MV-4-11 (cell line): ENCODE measurements at places on chromosomes 13 and 19.
A peak's percentile ranks its signal among the peaks of the same experiment; 100 is the strongest.

- DNase-seq = peak; percentile 69
Observed at GRCh38 chr19:50745221-50745620, 22.1 kb downstream of the CLEC11A start.

- peak; percentile 100 for DNase-seq
Observed at GRCh38 chr19:49515767-49516166, 3.3 kb downstream of the FCGRT start.

- no peak for DNase-seq
Observed at GRCh38 chr13:93262729-93263345, 36.2 kb downstream of the GPC6 start.

DNA sequence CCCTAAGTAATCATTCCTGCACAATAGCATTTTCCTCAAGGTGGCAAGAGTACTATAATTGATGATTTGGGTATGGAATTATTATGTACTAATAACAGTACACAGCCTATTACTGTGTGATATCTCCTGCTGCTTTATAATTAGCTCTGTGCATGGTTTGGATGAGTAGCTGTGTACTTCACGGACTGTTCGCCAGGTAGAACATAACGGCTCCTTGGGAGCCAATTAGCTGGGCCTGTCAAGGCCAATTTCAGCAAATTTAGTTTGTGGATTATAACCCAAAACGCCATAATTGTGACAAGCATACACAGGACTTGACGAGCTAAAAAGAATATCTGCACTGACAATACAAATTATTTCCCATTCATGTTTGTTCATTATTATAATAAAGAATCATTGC, 1584.2 kb downstream of the SLITRK1 start:
- no peak for DNase-seq

- no peak for DNase-seq
Observed at GRCh38 chr13:31767175-31767900, 28.0 kb downstream of the RXFP2 start.

DNA sequence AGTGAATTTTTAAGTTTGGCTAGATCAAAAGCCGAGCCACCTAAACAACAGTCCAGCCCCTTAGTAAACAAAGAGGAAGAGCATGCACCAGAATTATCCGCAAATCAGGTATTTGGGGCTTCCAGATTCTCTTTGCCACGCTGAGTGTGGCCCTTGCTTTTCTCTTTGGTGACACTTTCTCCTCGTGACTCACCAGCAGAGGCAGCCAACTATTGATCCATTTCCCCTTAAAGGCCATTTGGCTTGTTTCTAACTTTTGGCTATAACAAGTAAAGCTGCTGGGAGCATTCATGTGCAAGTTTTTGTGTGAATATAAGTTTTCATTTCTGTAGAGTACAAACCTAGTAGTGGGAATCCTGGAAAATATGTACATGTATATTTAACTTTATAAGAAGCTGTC, 17.6 kb upstream of the WDR88 start:
- no peak for DNase-seq

- no peak for DNase-seq
Observed at GRCh38 chr19:18723871-18724377, 40.4 kb downstream of the CRTC1 start.

GRCh38 chr13:114115191-114115671, 17.2 kb downstream of the RASA3 start:
- DNase-seq = peak; percentile 96

DNA sequence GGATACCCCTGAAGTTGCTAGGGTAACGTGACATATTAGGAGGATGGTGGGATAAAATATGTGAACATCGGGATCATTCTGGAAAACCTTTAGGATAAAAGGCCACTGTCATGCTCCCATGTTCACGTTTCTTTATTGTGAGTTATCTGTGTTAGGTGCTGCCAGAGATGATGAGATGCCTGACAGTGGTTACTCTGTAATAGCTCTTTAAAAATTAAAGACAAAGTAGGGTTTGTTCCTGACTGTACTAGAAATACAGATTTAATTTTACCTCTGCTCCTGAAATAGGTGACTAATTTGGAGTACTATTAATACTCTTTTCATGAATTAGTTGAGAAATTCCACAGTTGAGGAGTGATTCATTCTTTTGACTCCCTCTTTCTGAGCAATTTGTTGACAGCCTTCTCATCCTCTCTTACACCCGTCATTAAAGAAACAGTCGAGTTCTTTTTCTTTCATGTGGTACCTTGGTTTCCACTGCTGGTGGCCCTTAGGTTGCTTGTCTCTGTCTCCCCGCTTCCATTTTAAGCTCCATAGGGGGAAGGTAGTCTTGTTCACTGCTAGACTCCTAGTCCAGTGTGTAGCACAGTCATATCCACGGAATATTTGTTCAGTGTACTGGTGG, 28.4 kb downstream of the SAE1 start:
- no peak for DNase-seq

- DNase-seq = no peak
Observed at GRCh38 chr13:70662231-70662940, 554.1 kb upstream of the KLHL1 start.

- DNase-seq = no peak
Observed at GRCh38 chr13:67769987-67770341, 539.8 kb upstream of the PCDH9 start.

DNA sequence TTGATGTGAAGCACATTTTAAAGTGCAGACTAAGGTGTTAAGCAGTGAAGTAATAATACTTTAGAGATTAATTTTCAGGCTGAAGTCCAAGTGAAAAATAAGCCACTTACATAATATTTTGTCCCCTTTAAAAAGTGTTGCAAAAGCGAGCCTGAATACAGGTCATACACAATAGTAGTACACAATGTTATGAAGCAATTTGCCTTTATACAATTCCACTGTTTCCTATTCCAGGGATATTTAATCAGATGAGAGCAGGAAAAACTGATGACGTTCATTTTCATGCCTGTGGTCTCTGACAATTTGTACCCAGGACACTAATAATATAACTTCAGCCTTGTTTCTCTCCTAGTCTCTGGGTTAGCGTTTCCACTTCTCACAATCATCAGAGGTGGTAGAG, 916.7 kb downstream of the PCDH9 start:
- DNase-seq = no peak

- DNase-seq = peak; percentile 46
Observed at GRCh38 chr19:11136400-11137101, 19.0 kb downstream of the SPC24 start.

GRCh38 chr13:49625392-49626079, 2.8 kb upstream of the ARL11 start:
- no peak for DNase-seq

- no peak for DNase-seq
Observed at GRCh38 chr19:11495885-11496284, 9.8 kb downstream of the ZNF653 start.

DNA sequence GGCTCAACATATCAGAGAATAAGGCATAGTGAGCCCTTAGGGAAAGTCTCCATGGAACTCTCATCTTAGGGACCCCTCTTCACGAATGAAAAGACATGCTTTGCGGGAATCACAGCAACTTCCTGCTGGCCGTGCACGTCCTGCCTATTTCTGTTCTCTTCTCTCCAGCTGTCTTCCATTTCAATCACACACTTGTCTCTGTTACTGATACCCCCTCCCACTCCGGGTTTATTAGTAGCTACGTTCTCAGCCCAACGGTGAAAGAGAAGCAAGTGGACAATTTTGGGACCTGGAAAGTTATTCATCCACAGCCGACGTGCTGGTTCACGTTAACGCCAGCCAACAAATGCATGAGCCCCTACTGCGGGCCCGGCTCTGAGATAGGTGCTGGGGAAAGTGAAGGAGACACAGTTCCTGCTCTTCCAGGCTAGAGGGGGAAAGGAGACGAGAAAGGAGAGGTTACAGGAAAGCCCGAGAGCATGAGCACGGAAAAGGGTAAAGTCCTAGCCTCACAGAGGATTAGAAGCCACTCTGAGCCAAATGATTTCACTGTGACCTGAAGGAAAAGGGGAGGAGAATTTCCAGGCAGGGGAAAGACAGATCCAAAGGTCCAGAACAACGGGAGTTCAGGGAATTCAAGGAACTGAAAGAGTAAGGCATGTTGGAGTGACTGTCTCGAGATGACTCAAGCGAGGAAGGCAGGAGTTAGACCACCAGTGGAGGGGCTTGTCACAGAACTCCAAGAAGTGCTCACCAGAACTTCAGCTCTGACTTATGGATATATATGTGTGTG, 81.8 kb upstream of the CLDN10 start:
- DNase-seq = no peak

DNA sequence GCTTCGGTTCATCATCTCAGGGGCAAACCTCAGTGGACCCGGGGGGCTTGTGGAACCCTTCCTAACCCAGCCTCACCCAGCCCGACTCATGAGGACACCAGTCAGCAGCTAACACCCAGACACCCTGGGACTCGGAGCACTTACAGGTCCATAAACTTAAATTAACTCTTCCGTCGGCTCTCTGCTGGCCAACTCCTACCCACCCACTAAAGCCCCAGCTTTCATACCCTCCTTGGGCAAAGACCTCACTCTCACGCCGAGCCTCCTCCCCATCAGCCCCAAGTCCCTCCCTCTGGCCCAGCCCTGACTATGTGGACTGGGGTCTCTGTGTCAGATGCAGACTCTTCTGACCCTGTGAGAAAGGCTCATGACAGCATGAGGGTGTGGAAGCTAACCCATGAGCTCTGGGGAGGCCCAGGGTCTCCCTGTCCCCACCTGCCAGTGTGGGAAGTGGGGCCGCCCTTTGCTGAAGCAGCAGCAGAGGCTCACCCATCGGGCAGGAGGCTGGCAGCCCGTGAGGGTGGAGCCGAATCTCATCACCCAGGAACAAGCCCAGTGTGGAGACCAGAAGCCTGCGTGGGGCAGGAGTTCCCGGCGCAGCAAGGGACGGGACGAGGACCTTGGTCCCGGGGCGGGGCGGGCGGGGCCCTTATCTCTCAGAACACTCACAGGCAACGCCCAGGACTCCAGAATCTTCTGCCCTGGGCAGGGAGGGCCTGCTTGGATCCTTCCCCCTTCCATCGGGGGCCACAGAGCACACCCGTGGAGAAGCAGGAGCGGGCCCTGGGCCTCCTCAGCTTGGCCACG, 19.8 kb downstream of the TCF3 start:
- no peak for DNase-seq

DNA sequence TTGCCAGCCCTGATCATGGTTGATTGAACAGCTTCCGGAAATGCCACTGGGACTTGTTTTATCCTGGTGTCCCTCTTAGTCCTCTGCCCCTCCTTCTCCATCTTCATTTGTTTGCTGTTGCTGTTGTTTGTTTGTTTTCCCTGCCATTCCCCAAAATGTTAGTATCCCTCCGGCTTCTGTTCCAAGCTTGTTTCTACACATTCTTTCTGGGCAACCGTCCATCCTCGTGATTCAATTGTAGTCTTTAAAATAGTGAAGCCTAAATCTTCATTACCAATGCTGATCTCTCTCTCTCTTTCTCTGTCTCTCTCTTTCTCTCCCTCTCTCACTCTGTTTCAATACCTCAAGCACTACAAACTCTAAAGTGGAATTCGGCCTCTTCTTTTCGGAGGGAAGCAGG, 649.3 kb upstream of the ARGLU1 start:
- DNase-seq = no peak

- no peak for DNase-seq
Observed at GRCh38 chr19:28746478-28746877, 466.5 kb downstream of the UQCRFS1 start.

- no peak for DNase-seq
Observed at GRCh38 chr13:84831666-84832657, 949.7 kb upstream of the SLITRK1 start.

DNA sequence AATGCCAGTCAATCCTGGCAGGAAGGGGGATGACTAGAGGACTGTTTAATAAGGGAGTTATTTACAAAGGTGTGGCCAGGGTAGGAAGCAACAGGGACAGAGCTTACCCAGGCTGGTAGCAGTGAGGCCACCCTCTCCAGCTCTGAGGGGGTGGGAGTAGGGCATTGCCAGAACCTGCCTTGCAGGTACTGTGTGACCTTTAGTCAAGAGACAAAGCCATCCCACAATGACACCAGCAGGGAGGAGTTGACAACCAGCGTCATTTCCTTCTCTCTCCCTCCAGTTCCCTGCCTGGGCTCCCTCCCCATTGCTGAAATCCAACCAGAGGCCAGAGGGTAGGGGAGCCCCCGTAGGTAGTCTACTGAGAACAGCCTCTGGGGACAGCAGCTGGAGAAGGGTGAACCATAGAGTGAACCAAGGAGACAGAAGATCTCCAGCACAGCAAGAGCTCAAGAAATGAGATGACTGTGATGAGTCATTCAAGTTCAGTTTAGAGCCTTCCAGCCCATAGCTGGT, 33.3 kb upstream of the SPATA13 start:
- peak; percentile 47 for DNase-seq

- DNase-seq = peak; percentile 50
Observed at GRCh38 chr19:35495107-35496064, 5.1 kb upstream of the KRTDAP start.

DNA sequence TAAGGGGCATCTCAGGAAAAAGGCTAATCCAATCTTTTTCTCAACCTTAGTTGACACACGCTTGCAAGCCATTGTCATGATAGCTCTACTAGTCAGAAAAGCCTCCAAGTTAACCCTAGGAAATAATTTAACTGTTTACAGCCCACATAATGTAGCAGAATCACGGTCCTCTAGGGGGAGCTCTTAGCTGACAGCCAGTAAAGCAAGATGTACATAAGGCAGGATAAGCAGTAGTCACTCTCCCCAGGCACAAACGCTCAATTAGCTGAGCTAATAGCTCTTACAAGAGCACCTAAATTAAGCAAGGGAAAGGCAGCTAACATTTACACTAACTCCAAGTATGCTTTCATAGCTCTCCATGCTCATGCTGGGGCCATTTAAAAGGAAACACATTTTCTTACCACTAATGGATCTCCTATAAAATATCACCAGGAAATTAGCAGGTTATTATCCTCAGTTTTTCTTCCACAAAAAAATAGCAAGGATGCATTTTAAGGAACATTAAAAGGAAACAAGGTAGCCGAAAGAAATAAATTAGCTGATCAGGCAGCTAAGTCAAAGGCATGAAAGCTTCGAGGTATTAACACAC, 33.7 kb upstream of the ZSCAN5A start:
- DNase-seq = no peak

GRCh38 chr13:26952551-26953143, 192.1 kb upstream of the GPR12 start:
- DNase-seq = no peak

- no peak for DNase-seq
Observed at GRCh38 chr13:98494769-98495168, 82.1 kb downstream of the STK24 start.

- DNase-seq = no peak
Observed at GRCh38 chr19:48719263-48720171, at the start of gene MAMSTR. TSS of gene MAMSTR (minus strand) at chr19:48719725. CDS start at chr19:48719031, 694 bp downstream.

DNA sequence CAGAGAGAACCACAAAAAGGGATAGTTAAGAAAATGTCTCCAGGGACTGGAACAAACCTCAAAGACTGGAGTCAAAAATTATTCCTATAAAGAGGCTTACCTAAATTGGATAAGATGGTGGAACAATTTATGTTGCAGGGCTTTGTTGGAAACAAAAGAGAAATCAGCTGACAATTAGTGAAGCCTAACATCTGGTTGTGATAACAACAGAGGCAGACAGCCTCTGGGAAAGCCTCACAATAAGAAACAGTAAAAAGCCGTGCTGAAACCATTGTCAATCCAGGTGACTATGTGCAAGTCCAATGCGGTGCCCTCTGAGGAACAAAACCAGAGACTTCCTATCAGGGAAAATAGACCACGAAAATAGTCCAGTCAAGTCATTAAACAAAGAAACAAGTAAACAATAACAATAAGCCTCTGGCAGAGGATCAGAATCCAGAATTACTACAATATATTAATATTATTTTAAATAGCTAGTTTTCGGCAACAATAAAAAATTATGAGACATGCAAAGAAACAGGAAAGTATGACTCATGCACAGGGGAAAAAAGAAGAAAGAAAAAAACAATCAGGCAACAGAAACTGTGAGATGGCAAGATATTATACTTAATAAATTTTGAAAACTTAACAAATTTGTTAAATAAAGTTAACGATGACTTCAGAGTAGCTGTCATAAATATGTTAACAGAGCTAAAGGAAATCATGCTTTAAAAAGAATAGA, 99.7 kb upstream of the RXFP2 start:
- DNase-seq = no peak
